ENCODE measurements at places on chromosomes 1 and 21.

- no peak for DNase-seq
Observed at GRCh38 chr1:46556822-46557221, 5.4 kb upstream of the KNCN start.

DNA sequence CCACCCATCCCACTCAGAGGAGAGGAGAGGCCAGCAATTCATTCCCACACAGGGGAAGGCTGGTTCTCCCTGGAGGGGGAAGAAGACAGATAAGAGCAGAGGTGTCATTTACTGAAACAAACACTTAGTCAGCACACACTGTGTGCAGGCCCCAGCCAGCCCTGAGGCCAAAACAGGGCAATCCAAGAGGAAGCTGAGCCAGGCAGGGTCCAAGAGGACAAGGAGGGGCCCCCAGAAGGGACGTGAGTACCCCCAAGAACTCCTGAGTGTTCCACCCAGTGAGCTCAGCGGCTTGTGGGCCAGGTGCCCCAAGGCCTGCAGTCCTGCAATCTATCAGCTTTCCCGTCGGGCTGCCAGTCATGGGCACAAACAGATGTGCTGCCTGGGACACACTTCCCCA lies 15.8 kb downstream of the ADGRB2 start:
- DNase-seq: no peak

- DNase-seq: no peak
Observed at GRCh38 chr21:15195104-15195503, 130.3 kb upstream of the NRIP1 start.

DNA sequence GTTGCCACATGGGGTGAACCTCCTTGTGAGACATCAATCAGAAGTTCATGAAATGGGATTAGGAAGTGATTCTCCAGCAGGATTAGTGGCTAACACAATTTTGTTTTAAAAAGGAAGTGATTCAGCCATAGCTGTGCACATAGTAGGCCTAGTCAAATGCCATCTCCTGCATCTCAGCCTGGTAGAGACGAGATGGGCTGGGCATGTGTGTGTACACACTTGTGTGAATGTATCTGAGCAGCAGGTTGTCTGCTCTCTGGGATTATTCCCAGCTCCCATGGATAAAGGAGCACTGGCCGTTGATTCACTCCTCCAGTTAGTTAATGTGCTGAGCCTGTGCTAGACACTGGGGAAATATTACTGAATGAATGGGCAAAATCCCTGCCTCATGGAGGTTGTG lies 2.0 kb downstream of the FOXE3 start:
- no peak for DNase-seq

- DNase-seq: no peak
Observed at GRCh38 chr1:162357681-162358266, 18.9 kb downstream of the SPATA46 start.

- no peak for DNase-seq
Observed at GRCh38 chr1:64405833-64406232, 64.1 kb upstream of the CACHD1 start.

GRCh38 chr1:30695439-30695841 lies 27.9 kb downstream of the MATN1 start:
- no peak for DNase-seq

GRCh38 chr1:72322910-72323309 lies 40.6 kb upstream of the NEGR1 start:
- DNase-seq: no peak

DNA sequence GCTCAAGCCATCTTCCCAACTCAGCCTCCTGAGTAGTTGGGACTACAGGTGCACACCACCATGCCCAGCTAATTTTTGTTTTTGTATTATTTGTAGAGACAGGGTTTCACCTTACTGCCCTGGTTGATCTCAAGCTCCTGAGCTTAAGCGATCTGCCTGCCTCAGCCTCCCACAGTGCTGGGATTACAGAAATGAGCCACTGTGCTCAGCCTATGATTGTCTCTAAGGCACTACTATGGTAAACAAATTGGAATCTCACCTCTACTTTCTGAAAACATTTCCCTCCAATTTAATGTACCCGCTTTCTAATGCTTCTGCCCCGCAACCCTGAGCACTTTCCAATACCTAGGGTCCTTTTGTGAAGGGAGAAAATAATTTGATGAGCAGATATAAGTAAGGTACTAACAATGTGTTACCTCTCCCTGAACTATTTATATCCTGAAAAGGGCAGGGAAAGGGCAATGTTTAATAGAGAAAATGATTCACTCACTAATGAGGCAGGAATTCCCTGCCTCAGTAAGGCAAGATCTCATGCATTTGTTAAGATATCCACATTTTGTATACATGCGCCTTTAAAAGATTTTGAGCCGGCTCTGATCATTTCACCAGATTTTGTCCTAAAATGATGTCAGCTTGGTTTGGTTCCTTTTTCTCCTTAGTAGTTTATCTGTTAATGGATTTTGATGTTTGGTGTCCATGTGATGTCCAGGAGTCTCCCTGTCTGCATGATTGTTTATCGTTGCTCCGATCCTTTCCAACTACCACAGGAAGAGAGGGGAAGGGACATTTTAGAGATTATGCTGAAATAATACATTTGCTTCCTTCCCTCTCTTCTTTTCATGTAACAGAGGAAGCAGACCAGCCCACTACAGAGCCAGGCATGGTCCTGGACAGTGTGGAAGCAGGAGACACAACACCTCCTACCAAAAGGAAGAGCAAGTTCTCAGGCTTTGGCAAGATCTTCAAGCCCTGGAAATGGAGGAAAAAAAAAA lies 47.3 kb upstream of the RCC1 start:
- no peak for DNase-seq

DNA sequence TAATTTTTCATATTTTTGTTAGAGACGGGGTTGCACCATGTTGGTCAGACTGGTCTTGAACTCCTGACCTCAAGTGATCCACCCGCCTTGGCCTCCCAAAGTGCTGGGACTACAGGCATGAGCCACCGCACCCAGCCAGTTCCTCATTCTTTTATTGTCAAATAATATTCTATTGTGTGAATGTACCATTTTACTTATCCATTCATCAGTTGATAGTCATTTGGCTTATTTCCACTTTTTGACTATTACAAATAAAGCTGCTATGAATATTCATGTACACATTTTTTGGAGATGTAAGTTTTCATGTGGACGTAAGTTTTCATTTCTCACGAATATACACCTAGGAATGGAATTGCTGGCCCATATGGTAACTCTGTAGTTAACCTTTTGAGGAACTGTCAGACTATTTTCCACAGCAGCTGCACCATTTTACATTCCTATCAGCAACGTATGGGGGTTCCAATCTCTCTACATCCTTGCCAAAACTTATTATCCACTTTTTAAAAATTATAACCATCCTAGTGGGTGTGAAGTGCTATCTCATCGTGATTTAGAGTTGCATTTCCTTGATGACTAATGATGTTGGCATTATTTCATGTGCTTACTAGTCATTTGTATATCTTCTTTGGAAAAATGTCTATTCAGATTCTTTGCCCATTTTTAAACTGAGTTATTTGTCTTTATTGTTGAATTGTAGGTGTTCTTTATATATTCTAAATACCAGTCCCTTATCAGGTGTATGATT lies 12.7 kb downstream of the PACC1 start:
- DNase-seq: no peak

DNA sequence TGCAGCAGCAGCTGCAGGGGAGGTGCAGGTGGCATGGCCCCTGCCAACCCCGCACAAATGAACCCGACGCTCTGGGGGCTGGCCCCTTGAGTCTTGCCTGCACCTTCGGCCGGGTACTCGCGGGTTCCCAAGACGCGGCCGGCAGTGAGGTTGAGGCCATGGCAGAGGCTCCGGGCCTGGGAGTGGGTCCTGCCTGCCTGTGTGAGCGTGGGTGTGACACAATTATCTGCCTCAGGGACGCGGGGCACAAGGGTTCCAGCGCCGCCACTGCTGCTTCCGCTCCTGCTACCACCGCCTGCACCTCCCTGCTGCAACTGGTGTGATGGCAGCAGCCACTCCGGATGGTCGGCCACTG lies 20.9 kb upstream of the TGFB2 start:
- no peak for DNase-seq

- no peak for DNase-seq
Observed at GRCh38 chr1:200518524-200518923, 102.0 kb downstream of the KIF14 start.

DNA sequence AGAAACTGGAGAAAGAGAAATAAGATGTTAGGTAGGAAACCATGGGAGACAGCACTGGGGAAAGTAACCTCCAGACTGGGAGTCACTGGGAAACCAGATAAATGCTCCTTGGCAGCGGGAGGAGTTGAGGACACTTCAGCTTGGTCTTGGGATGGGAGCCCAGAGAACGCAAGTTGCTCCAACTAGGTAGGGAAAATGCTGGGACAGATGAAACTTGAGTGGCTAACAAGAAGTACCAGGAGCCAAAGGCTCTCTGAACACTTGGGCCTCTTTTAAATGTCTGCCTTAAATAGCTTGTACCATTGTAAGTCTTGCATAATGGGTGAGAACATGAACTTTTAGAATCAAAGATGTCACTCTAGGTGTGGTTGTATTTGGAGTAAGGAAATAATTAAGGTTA lies 3.0 kb downstream of the NMNAT1 start:
- DNase-seq: no peak

DNA sequence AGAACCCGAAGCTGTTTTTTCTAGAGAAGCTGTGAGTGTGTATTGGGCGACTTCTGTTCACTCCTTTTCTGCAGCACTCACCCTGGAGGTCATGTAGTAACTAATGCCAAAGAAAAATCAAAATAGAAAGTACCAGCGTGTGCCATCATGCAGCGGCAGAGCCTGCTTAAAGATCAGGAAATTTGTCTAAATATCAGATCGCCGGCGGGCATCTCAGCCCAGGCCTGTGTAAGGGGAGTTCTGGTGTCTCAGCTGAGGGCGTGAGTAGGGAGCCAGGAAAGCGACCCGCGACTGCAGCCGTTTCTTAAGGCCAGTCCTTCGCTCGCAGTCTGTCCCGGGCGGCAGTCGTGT lies 768 bp downstream of the EDARADD start:
- DNase-seq: no peak

DNA sequence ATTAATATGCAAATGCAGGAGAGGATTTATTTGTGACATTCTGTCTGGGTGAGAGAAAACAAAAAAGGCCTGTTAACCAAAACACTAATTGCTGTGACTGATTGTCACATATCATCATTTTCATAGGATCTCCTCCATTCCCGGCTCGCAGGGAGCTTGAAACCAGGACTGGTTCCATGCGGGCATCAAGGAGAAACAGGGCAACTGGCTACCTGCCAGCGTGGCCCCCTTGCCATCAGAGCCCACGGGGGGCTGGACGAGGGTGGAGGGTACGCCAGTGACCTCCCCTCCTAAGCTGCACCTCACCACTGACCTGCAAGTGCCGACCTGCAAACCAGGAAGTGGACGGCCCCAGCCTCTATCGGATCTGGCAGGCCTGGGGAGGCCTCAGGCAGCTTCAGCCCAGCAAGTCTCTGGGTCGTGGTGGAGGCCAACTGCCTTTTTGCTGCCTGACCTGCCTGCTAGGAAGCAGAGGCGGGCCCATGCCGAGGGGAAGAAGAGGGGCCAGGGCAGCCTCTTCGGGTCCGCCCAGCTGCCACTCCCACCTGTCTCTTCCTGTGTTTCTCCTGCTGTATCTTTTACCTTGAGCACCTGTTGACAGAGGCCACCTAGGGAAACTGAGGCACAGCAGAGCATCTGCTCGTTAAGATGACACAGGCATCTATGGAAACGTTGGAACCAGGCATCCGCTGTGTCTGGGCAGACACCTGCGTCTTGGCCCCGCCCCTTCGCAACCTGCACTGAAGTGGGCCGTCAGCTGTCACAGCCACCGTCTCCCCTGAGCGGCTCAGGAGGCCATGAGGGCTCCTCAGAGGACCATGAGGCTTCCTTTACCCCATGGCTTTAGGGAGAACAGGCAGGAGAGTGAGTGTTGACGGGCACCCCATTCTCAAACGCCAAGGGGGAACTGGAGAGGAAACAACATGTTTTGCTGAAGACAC lies 74.8 kb downstream of the CASZ1 start:
- DNase-seq: no peak

GRCh38 chr1:245679821-245680780 lies 525.3 kb downstream of the KIF26B start:
- no peak for DNase-seq

DNA sequence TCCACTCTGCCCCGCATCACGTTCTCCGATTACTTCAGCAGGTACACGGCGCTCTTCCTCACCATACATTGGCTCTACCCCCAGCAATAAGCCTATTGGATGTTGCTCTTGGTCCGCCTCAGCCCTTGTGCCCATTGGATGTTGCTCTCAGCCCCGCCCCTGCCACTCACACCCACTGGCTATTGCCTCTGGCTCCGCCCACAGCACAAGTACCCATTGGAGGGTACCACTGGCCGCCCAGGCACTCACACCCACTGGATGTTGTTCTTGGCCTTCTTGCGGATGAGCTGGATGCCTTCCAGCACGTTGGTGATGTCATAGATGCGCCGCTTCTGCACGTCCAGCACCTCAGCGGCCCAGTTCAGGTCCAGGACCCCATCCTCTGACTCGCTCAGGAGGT lies 9.4 kb downstream of the E2F2 start:
- no peak for DNase-seq

DNA sequence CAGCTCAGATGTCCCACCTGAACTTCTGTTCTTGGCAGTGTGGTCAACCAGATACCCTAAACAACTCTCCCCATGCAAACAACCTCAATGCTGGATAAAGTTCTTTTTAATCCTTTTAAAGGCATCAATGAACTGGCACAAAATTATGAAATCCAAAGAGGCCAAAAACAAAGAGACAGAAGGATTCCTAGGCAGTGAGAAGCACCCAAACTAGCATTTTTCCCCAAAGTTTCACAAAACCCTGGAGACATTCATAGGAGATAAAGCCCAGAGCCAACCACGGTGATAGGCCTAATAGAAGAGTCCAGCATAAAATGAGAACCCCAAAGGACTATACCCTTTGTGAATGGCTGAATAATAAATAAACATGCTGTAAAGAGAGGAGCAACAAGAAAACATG lies 50.7 kb downstream of the MATN1 start:
- DNase-seq: no peak

- no peak for DNase-seq
Observed at GRCh38 chr1:64574301-64574700, 104.4 kb downstream of the CACHD1 start.

GRCh38 chr1:44684525-44684924 lies 10.0 kb downstream of the ARMH1 start:
- DNase-seq: no peak

- no peak for DNase-seq
Observed at GRCh38 chr1:56199956-56200355, 379.4 kb downstream of the PLPP3 start.

DNA sequence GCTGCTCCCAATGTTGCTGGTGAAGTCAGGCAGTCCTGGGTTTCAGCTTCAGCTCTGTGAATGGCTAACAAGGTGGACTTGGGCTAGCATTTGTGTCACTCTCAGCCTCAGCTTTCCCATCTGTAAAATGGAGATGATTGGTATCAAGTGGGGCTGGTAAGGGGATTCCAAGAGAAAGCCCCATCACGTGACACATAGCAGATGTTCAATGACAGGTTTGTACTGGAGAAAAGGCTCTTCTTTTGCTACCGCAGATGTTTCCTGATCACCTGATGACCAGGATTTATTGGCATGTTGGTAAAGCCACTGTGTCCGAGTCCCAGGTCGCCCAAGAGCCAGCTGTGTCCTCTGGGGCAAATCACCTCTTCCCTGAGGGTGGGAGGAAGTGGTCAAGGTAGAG lies 335.0 kb downstream of the MATN1 start:
- DNase-seq: no peak
